ENCODE measurements at places on chromosomes 2 and 18. TPM values are rescaled to one million over a fixed set of nuclear protein-coding genes. Genes with fewer than 3 reads are reported as not detected.
A peak's percentile ranks its signal among the peaks of the same experiment; 100 is the strongest.

GRCh38 chr2:43435746-43436145, 160.1 kb downstream of the THADA start:
- DNase-seq = no peak

GRCh38 chr2:46097714-46098480, 199.3 kb upstream of the EPAS1 start:
- no peak for DNase-seq

GRCh38 chr2:222058819-222059445, 239.9 kb downstream of the PAX3 start:
- DNase-seq = no peak

DNA sequence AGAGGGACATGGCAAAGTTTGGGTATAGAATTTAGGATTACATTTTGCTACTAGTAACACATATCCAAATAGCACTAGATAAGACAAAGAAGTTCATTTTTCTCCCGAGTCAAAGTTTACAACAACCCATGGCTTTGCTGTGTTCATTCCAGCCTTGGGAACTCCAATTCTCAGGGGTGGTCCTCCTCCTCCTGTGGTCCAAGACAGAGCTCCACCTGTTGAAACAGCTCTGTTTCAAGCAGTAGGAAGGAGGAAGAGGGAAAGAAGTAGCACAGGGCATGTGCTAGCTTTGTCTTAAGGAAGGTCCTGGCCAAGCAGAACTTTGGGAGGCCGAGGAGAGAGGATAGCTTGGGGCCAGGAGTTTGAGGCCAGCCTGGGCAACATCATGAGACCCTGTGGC, 113.8 kb upstream of the SIX2 start:
- DNase-seq = no peak

DNA sequence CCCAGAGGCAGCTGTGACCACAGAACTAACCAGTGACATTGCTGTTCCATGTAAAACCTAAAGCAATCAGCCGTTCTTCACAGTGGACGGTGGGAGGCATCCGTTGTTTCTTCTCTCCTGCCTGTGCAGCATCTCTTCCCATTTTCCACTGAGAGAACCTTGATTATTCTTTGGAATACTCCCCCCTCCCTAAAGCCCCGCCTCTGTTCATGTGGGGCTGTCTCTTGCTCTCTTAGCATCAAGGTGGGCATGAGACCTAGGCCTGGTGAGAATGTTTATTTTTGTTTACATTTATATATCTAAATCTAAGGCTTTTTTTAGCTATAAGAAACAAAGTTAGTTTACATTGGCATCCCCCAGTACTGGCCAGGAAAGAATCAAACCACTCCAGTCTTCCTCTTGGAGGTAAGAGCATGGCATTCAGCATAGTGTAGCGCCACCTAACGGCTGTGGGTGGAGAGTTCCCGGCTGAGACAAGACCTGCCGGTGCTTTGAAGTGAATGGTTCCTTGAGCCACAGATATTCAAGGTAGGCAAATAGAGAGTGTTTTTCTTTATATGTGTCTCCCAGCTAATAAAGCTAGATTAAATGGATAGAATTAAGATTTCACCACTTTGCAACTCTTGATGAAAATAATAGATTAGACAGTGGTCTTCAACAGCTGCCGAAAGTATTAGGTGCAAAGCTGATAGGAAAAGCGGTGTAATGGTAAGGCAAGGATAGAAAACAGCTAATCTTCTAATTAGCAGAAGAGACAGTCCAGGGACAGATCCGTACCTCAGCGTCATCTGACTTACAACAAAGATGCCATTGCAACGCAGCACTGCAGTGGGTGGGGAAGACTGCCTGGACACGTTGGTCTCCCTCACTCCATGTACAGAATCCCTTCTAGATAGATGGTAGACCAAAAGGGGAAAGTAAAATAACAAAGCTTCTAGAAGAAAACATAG, 219.6 kb upstream of the RAB12 start:
- peak; percentile 17 for DNase-seq

DNA sequence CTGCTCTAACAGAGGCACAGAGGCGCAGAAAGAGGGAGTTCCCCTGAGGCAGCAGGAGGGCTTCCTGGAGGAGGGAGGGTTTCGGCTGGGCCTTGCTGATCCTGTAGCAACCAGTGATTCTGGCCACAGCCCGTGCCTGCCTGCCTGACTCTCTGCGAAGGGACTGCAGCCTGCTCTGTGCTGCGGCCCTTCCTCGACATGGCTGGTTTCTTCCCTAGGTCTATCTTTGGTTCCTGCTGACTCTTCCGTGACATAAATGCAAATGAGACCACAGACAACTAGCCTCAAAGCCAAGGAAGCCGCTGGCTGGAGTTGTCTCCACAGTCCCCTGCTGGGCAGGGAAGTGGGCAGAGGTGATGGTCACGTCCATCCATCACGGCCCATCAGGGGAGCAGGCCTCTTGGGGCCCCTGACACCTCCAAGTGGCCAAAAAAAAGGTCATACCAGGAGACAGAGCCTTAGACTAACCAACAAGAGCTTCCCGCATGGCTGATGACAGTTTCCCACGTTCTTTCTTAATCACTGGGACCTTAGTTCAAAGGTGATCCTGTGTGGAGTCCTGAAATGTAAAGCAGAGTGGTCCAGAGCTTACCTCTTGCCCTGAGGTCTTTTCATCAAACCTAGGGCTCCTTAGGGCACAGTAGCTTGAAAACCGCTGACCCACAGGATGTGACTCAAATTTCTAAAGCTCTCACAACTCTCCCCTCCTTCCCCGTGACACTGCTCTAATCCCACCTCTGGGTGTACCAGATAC, 55.3 kb downstream of the HS1BP3 start:
- peak; percentile 37 for DNase-seq

The ATG16L1 gene
- total RNA-seq = 52.0 TPM
